ENCODE measurements at places on chromosomes 4 and X. TPM values are rescaled to one million over a fixed set of nuclear protein-coding genes. Genes with fewer than 3 reads are reported as not detected.

Gene MEPE
- total RNA-seq, result not detected

Gene HMGN5
- 0.50 TPM for total RNA-seq

Gene GBA3
- 0.07 TPM for total RNA-seq

Gene ARHGAP36
- total RNA-seq, result not detected

Gene NDP
- 17.2 TPM for total RNA-seq

Data from smooth muscle cell of the pulmonary artery (primary cell).